ENCODE measurements at places on chromosomes 5 and 9.

GRCh38 chr5:54360089-54360488 is 49.7 kb upstream of the ARL15 start:
- DNase-seq: peak; percentile 88

DNA sequence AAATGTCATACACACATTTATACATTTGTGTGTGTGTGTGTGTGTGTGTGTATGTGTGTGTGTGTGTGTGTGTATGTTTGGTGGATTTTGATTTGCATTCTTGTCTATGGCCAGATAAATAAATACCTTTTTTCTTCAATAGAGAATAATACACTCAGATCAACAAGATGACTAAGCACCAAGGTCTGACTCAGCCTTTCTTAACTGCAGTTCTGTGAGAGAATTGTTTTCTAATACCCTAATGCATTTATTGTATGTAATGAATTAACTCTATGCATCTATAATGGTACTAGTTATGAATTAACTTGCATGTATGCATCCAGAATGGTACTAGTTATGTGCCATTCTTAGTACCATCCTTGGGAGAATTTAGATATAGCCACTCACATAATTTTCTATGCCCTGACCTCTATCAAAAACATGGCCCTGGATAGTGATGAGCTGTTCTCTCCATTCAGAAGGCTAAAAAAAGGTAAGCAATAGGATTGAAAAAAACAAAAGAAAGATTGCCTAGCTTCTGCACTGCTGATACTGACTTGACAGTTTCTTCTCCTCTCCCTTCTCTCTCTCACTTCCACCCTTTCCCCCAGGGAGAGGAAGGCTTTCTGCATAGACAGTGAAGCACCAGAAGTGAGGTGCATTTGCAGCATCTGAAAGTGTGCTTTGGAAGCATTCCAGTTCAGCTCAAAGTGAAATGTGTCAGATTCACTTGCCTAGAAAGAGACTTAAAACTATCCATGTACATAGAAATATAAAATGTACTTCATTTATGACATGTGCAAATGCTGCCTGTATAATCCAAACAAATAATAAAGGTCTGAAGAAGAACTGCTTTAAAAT is 55.1 kb upstream of the CCDC112 start:
- peak; percentile 46 for DNase-seq

- DNase-seq: no peak
Measured at GRCh38 chr5:114471529-114471928, 109.7 kb downstream of the KCNN2 start.

DNA sequence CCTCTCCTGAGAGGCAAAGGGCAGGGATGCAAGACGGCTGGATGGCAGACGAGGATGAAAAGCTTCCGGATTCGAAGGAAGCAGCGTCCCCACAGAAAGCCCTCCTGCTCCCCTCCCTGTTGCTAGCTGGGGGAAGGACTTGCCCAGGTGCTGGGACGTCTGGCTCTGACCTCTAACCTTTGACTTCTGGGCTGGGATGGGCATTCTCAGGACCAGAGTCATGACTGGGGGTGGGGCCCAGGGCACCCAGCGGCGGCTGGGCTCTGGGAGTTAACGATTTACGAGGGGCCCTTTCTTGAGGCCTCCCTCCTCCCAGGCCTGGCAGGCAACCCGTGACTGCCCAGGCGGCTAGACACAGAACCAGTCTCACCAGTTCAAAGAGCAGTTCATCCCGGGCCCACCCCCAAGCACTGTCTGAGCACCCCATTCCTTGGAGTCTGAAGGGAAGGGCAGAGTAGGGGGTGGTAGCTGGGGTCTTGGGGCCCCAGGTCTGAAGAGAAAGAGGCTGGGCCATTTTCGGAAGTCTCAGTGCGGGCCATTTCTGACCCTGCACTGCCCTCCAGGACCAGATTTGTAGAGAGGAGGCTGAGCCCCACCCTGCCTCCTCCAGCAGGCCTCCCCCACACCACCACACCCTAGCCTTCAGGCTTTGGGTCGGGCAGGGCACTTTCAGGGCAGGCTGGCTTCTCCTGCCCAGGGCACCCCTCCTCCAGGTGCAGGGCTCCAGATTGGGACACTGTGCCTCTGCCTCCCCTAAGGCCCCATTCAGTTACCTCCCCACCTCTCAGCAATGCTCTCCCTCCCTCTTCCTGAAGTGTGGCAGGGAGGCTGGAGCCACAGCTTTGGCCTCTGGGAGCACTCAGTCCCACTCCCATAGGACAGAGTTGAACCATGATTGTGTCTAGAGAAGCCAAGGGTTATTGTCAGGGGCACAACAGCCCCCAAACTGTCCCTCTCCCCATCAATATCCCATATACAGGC is 5.0 kb upstream of the CXXC5 start:
- DNase-seq: no peak

DNA sequence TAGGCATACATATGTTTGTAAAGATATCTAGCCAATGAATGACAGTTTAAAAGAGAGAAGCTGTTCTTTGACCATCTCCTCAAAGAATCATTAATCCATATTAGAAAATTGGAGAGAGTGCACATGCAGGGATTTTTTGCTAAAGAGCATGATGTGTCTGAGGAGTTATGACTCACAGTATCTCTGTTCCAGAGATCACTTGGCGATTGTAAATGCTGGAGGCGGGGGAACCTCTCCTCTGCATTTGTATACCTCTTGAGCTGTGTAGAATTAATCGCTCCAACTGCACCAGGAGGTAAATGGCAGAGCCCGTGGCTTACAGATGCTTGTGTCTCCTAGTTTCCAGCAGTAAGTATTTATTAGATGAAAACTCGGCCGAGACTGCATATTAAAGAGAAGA is 3.6 kb upstream of the SPATA31D1 start:
- no peak for DNase-seq

GRCh38 chr9:91055845-91056244 is 254.2 kb downstream of the SYK start:
- DNase-seq: no peak

DNA sequence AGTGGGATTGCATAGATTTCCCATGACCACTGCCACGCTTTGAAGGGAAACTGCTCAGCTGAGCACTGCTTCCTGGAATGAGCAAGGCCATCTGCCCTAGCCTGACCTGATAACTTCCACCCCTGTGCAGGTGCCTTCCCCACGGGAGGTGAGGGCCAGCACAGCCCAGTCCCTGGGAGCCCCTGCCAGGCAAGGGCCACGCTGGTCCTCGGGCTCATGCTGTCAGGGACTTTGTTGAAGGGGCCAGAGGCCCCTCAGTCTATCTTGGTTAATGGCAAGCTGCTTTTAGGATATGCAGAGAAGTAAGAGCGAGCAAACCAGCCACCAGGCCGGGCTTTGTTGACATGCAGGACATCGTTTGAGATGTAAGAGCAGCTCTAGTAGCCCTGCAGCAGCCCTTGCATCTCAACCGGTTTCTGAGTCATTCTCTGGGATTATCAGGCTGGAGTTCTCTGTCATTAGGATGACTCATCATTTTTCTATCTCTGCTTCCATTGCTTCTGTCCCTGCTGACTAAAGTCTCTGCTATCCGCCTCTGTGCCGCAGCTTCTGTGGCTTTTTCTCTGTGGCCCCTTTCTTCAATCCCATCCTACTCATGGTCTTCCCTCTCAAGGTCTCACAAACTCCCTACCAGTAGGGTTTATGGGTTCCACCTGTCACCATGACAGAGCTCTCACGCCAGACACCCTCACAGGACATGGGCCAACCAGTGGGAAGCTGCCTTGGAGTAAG is 30.6 kb upstream of the IQGAP2 start:
- DNase-seq: peak; percentile 93

GRCh38 chr9:137411645-137412380 is 11.1 kb downstream of the EXD3 start:
- peak; percentile 92 for DNase-seq

DNA sequence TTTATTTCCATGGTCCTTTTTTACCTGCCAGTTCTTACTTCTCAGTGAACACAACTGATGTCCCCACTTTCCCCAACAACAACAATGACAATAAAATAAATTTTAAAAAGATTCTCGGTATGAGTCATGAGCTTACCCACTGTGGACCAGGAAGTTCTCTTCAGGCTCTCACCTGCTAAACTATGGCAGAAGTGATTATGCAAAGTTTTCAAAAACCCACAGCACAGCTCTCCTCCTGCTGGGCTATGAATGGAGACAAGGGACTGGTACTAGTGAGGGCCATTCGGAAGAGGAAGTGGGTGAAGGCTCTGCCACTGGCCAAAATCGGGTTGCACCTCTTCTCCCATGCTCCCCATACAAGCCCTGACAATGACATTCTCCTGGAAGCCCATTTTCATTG is 429.4 kb downstream of the PIK3R1 start:
- no peak for DNase-seq

- DNase-seq: no peak
Measured at GRCh38 chr9:106487266-106487665, 375.7 kb upstream of the ZNF462 start.

DNA sequence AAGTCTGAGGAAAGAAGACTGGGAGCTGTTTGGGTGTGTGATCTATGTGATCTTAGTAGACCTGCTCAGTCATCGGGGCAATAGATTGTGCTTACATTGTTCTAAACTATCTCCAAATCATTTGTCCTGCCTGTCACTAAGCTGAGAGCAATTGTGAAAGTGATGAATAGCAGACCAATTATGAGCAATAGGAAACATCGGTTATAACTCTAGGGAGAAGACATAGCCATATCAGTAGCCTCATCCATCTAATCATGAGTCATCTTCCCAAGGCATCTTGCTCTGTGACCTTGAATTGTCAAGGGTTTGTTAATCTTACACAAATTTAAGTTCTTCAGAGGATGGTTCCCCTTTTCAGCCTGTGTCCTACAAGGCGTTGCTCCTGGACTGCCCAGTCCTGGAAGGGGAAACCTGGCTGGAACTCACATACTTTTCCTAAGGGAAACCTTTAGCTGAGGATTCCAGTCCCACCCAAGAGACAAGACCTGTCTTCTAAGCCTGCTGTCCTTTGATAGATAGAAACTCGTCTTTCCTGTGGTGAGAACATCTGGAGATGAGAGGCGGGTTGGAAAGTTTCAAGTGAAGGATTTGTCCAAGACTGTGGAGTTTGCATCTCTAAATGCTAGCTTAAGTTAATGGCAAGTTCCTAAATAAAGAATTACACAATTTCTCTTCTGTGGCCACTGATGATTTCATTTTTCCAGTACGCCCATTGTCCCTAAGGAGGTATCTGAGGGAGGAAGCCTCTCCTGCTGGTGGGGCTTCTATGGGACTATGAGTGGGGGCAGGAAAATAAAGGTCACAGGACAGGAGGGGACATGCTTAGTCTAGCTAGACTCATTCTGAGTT is 53.9 kb upstream of the TRIM32 start:
- peak; percentile 75 for DNase-seq

DNA sequence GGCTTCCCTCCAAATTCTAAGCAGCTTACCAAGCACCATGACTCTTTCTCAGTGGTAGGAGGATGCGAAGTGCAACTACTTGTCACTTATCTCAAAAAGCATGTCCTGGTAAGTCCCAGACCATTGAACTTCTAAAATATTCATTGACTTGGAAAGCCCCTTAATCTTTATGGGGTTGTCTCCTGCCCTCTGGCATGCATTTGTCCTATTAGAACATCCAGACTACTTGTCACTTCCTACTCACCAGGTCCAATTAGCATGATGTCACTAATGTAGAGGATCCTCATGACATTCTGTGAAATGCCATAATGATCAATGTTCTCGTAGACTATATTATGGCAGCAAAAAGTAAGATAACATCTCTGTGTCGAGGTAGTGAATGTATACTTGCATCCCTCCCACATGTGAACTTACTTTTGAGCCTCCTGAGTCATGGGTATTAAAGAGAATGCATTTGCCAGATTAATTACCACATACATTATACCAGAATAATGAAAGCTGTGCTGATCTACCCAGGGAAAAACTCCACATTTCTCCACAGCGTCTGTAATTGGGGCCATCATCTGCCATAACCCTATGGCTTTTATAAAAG is 63.5 kb upstream of the RAD23B start:
- no peak for DNase-seq

DNA sequence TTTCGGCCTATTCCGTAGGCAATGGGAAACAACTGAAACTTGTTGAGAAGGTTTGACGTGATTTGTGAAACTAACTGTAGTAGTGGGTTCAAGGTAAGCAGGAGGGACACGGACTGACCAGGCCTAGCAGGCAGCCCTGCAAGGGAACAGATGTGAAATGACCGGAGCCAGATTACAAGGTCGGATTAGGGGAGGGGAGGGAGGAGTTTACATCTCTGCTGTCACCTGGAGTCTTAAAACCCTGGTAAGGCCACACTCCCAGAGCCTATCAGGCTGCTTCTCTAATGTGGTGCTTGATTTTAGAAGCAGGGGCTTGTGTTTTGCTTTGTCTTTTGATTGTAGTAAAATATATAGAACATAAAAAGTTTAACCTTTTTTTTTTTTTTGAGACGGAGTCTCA is 3.5 kb upstream of the SPTAN1 start:
- no peak for DNase-seq

DNA sequence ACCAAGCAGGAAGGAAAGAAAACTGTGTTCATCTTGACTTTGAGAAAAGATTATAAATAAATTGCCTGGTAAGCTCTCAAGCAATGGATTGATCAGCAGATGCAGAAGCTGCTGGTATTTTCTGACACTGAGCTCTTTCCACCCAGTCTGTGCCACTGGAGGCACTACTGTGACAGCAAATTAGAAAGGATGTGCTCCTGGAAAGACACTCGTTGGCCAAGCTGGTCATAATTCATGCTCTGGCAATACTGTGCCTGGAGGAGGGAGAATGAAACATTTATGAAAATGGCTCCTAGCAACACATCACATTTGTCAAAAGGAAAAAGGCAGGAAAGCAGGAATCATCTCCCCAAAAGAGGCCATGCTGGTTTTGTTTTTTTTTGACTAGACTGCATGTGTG is 84.2 kb downstream of the CAVIN4 start:
- no peak for DNase-seq

DNA sequence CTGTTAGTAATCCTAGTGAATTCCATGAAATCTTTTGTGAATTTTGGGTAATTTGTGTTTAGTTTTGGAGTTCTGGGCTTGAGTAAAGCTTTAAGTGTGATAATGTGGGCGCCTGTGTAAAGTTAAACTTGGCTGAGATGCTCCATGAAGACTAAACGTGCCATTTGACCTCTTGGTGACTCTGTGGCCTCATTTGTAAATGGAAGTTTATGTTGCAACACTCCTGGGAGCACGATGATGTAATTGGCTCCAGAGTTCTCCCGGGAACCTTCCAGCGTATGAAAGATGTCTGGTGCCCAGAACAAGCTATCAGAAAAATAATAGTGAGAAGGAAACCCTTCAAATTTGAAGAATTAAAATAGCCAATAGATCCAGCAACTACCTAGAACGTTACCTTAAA is 981.2 kb downstream of the TLE4 start:
- peak; percentile 52 for DNase-seq

GRCh38 chr9:129245276-129245675 is 67.2 kb upstream of the IER5L start:
- DNase-seq: peak; percentile 67

All from EL (cell line).